NCI-H1436 treated with DMSO at 0.1 percent for 48 hours (cell line): ENCODE measurements at places on chromosomes 3 and 15.
A peak's percentile ranks its signal among the peaks of the same experiment; 100 is the strongest.

DNA sequence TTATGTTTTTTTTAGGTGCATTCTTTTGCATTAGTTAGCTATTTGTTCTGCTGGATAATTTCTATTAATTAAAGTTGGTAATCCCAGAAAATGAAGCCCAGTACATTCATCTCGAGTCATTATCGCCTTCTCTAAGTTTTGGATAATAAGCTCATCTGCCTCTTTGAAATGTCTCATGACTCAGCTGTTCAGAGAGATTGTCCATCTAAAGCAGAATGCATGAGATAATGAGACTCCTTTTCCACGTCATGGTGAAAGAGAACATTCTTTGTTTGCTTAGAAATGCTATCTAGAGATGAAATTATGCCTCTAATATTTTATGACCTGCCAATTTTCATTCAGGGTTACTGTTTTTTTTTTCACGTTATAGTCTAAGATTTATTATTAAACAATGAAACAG is 374.7 kb upstream of the GOLIM4 start:
- DNase-seq: no peak

GRCh38 chr15:36653851-36654250 is 74.4 kb downstream of the CDIN1 start:
- DNase-seq: no peak

DNA sequence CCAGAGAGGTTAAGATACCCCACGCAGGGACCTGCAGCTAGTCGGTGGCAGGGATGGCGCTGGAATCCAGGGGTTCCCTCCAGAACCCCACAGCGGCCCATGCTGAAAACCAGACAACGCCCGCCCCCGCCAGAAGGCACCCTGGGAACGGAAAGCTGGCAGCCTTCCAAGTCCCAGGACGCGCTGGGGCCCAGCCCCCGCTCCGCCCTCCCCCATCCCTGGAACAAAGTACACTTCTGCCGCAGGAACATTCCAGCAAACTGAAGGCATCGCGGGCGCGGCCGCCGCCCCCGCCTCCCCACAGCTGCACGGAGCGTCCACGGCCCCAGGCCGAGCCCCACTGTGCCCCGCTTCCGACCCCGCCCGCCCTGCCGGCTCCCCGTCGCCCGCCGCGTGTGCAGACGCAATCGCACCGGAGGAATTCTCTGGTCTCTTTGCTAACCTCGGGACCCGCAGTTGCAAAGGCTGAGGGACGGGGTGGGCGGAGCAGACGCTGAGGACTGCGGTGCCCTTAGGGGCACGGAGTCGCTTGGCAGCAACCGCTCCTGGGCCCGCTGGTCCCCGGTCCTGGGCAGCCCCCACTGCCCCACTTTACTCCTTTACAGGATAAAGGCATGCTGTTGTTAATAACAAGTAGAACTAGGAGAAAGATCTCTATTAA is 44.8 kb upstream of the RNU6-1 start:
- no peak for DNase-seq

GRCh38 chr15:71043373-71043772 is 71.9 kb upstream of the THSD4 start:
- DNase-seq: no peak

- DNase-seq: no peak
Observed at GRCh38 chr3:138842483-138843188, 7.9 kb upstream of the PIK3CB start.

DNA sequence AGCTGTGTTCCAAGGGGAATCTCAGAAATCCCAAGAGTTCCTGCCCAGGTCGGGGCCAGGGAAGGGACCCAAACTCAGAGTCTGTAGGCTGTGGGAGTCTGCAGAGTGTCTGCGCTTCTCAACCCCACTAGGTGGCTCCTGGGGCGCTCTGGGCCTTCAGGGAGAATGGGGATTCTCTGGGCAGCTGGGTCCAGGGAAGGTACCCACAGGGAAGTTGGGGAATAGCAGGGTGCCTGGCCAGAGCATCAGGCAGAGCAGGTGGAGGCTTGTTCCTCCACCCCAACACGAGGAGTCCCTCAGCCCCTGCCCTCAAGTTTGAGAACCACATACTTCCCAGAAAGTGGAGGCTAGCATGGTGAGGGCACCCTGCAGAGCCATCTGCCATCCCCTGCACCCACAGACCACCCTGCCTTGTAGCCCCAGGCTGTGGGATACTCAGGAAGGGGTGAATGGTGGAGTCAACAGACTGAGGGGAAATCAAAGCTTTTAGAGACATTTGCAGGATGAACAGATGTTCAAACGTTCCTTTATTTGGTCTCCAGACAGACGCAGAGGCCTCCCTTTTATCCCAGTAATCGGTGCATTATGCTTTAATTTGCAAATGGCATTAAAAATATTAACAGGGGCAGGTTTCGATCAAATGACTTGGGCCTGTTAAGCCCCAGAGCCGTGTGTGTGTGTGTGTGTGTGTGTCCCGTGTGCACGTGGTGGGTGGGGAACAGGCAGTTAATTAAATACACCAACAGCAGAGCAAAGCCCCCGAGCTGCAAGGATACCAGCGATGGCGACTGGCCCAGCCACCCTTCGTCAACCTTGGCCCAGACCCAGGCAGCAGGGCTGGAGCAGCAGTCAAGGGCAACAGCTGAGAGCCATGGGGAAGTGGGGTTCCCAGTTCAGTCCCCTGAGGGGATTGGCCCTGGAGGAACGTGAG is 57.7 kb downstream of the DNAJB8 start:
- DNase-seq: no peak

DNA sequence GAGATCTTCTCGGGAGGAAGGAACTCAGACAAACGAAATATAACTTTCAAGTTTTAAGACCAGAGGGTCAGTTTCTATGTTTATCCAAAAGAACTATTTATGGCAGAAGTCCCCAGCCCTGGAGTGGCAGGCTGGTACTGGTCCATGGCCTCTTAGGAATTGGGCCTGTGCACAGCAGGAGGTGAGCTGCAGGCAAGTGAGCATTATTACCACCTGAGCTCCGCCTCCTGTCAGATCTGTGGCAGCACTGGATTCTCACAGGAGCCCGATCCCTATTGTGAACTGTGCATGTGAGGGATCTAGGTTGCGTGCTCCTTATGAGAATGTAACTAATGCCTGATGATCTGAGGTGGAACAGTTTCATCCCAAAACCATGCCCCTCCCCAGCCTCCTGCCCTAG is 14.3 kb upstream of the HPS3 start:
- DNase-seq: no peak

DNA sequence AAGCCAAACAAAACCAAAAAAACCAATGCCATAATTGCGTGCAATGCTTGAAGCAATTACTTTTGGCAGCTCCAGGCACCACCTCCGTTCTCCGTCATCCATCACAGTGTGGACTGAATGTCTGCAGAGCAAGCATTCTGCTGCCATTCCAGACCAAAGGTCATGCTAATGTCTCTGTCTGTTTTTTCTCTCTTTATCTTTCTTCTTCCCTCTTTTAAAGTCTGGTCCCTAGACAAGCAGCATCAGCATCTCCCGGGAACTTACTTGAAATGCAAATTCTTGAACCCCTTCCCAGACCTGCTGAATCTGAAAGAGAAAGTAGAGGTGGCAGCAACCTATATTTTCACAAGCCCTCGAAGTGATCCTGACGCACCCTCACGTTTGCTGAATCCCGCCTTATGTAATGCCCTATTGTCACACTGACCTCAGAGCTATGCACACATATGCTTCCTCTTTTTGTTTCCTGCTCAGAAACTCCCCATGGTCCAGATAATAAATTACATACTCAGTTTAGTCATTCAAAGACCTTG is 297.3 kb upstream of the PROK2 start:
- DNase-seq: no peak

- DNase-seq: no peak
Observed at GRCh38 chr3:112619295-112619694, 21.6 kb downstream of the CCDC80 start.

DNA sequence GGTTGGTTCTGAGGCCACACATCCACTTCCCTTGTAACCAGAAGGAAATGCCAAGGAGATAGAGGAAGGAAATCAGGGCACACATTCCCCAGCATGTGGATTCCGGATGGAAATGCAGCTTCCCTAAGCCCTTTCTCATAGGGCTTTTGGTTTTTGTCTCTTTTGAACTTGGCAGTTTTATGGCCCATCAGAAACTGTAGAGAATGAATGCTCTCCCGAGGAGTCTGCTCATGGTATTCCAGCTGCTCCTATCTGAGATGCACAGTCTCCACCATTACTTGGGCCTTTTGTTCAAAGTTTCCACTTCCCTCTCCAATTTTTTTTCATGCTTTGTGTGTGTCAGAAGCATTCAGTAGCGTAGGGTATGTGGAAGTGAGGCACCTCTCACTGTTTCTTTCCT is 21.2 kb downstream of the XYLB start:
- no peak for DNase-seq

- no peak for DNase-seq
Observed at GRCh38 chr3:68274286-68274685, 619.9 kb upstream of the SUCLG2 start.

DNA sequence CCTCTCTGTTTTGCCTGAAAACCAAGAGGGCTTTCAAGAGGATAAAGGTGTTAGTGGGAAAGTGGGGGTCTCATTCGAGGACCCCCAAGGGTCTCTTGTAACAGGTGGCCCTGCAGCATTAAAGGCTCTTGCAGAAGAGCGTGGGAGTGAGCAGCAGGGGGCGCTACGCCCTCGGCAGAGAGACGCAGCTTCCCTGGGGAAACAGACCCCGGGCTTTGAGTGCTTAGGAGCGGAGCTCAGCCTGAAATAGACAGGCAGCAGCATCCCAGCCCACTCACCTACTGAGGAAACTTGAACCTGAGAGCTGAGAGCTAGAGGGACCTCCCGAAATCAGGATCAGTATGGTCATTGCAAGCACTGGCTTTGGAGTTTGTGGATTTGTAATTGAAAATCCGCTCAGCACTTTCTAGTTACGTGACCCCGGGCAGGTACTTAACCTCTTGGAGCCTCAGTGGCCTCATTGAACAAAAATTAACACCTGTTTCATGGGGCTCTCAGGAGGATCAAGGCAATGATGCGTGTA is 25.7 kb downstream of the RPLP1 start:
- DNase-seq: peak; percentile 37

DNA sequence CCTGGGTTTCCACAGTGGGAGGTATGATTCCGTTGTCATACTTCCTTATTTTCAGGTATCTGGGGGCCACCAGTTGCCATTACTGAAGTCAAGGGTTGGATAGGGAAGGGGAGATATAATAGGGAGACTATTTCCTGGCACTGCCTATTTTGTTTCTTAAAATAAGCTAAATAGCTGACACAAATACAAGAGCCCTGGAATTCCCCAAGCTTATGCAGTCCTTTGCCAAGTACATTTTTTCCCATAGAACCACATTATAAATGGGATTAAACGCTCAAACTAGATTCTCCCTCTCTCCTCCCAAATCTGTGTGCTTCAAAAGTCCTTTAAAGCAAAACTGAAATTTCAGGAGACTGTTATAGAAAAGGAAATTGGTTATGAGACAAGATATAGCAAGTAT is 68.7 kb downstream of the AP4E1 start:
- DNase-seq: no peak

DNA sequence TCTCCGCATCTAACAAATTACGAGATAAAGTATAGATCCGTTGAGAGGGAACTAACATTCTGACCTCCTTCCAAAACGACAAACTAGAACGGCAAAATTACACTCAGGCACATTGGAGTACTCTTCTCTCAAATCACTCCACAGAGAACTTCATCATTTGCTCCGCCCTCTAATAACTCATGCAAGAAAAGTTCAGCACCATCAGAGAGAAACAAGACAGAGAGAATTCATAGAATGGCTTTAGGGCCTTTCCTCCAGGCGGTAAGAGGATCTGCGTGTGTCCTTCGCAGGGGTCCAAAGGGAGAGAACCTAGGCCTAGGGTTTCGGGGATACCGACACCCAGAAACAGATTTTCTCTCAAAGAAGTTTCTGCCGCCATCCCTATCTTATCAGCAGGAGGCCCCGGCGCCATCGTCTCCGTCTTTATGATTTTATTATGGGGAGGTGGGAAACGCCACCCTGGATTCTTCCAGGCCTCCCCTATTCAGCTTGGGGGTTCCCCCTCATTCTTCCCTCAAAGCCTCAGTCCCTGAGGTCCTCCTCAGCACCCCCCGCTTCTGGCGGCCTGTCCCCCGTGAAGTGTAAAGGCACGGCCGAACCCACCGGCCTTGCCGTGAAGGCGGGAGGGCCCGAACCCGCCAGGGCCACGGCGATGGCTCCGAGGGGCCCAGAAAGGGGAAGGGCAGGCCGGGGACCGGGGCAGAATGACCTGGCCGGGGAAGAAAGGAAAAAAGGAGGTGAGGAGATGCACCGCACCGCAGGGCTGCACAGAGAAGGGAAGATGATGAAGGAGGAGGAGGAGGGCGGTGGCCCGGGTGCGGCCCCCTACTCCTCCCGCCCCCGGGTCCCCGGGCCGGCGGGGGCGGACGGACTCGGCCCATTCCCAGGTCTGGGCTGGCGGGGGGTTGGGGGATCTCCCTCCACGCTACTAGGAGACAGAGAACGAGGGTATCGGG is 768 bp downstream of the UBXN7 start:
- DNase-seq: no peak

DNA sequence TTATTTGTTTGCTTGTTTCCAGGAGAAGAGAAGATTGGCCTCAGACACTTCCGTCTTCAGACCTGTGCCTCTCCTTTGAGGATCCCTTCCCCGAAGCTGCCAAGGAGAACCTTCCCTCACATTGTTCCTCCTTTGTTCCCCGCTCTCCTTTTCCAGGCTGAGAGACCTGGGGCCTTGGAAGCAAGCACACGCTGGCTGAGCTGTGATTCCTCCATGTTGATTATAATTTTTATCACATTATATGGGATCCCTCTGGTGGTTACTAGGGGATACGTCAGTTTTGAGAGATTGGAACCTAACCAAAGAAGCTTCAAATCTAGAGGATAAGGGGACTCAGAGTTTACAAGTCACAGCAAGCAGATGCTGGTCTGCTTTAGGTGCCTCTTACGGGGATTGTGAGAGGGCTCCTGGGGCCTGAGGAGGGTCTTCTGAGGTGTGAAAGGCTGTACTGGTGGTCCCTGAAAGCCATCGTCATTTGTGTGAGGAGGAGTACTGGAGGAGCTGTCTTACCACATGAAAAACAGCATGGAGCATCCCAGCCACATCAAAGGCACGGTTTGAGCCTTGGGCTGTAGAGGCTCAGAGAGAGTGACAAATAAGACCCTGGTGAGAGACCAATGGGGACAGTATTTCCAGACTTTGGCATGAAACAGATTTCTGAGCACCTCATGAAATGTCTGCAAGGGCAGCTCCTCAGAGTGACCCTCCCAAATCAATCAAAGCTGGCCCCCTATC is 760.1 kb upstream of the CFAP20DC start:
- no peak for DNase-seq

- no peak for DNase-seq
Observed at GRCh38 chr3:131401978-131402377, 20.4 kb downstream of the NUDT16 start.

- DNase-seq: no peak
Observed at GRCh38 chr3:23079976-23080375, 123.2 kb upstream of the UBE2E2 start.

DNA sequence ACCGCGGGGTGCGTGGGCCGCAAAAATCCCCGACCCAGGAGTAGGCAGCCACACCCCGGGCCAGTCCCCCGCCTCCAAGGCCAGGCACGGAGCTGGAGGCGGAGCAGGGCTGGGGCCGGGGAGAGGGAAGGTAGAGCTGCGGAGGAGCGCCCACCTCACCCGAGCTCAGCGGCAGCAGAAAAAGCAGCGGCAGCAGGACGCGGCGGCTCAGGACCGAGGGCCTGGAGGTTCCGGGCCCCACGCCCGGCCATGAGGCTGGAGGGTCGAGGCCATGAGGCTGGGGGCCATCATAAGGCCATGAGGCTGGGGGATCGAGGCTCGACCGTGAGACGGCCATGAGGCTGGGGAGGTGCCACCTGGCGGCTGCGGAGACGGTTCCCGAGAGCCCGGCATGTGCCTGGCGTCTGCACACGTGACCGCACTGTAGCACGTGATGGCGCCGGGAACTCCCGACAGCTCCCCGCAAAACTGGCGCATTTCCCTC is 32.9 kb upstream of the PRSS50 start:
- no peak for DNase-seq
